Caudate nucleus (tissue), 63 donors: ENCODE measurements at places on chromosomes 11 and 22.

- no peak for DNase-seq
Observed at GRCh38 chr11:128939591-128939990, 3.1 kb downstream of the TP53AIP1 start.

GRCh38 chr11:20259506-20259905, 99.2 kb upstream of the DBX1 start:
- no peak for DNase-seq

- DNase-seq: no peak
Observed at GRCh38 chr11:72441752-72442207, 7.4 kb upstream of the CLPB start.

DNA sequence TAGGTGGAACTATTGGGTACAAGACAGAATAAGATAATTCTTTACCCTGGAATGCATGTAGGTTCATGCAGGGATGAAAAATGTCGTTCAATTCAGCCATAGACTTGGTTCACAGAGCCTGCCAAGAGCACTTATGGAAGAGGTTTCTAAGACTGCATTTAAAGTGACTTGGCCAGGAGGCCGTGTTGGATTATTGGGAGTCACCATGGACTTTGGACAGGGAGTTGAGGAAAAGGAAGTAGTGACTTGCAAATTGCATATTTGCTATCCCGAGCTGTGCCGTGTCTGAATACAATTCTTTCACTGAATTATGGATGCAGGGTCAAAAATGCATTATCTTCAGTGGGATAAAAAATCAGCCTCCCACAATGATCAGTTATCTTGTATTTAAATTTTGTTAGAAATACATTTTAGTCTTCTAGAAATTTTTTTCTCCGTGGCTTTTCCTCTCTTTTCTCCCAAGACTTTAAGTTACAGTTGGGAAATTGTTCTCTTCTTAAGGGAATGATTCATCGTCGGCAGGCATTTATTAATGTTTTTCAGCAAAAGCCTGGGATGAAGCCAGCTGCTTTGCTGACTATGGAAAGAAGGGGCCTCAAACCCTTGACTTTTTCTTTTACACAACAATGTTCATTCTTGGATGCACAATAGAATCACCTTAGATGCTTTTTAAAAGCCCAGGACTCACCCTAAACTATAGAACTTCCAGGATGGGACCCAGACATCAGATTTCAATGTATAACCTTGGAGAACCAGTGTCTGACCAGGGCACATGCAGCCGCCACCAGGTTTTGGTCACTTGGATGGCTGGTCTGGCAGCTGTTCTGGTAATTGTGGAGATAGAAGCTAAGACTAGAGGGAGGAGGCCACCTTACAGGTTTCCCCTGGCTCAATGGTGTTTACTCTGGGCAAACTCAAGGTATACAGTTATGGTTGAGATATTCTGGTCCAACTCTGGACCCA, 70.8 kb downstream of the FAT3 start:
- no peak for DNase-seq

GRCh38 chr22:38021206-38021605, 36.0 kb upstream of the PICK1 start:
- no peak for DNase-seq

GRCh38 chr11:46537121-46537520, 56.7 kb downstream of the AMBRA1 start:
- DNase-seq: no peak

DNA sequence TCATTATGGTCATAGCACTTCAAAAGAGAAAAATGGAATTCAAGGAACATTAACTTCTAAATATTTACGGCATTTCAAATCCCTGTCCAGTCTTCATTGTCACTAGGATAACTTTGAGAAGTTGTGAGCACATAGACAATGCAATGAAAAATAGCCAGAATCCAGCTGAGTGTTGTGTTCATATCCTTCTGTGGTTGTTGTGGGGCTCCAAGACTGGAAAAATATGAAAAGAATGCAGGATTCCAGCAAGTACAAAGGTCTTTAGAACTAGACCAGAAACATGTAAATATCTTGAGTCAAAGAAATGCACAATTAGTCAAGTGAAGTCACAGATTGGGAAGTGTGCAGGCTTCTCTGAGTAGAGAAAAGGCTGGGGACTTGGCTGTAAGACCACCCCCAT, 68.7 kb downstream of the WT1 start:
- DNase-seq: no peak

- DNase-seq: no peak
Observed at GRCh38 chr11:69635195-69635594, 5.8 kb upstream of the CCND1 start.

- DNase-seq: no peak
Observed at GRCh38 chr11:46450846-46451477, 59.4 kb upstream of the CHRM4 start.

- no peak for DNase-seq
Observed at GRCh38 chr11:26992031-26992541, 1.8 kb upstream of the FIBIN start.

DNA sequence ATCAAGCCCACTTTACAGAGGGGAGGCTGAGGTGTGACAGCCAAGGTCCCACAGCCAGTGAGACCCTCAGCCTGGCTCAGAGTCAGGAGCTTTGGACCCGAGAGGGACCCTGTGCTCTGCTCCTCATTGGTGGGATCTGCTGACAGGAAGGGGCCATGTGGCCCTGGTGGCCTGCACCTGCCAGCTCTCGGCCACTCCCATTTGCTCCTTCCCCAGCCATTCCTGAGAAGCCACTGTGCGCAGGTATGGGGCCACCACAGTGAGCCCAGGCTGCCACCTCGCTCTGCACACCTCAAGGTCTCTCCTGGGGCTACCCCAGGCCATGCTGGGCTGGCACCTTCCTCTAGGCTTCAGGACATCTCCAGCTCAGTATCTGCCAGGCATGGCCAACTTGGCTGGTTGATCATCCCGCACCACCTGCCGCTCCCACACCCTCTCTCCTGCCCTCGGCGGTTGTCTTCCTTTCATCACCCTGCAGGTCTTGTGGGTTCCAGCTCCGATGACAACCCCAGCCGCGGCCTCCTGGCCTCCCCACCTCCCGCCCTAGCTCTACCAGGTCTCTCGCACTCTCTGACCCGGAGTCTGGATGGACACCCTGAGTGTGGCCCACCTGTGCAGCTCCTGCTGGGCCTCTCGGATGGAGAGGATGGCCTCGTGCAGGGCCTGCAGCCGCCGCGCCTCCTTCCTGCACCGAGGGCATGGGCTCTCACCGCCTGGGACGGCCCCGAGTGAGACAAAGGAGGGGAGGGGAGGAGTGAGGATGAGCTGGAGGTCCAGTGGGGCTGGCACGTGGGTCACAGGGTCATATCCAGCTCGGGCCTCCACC, 32.2 kb upstream of the CARS1 start:
- no peak for DNase-seq

GRCh38 chr11:127993281-127993680, 594.1 kb downstream of the ETS1 start:
- no peak for DNase-seq

DNA sequence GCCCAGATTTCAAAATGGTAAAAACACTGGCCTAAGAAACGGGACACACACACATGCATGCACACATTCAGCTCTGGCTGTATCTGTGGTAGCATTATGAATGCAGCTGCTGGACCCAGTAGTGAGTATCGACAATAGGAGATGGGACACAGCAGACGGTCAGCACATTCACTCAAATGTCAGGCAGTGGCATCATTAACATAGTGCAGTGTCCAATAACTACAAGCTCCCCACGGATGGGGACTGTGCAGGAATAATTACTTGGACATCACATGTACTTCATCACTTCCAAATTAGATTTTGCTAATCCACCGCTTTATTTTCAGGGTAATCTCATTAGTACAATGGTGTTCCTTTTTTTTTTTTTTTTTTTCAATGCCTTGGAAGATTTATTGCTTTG, 109.5 kb downstream of the FANCF start:
- DNase-seq: no peak

- DNase-seq: no peak
Observed at GRCh38 chr22:50281957-50282356, 11.8 kb upstream of the MAPK11 start.

GRCh38 chr22:49535527-49536125, 292.0 kb downstream of the BRD1 start:
- no peak for DNase-seq
